Stimulated activated CD8-positive, alpha-beta memory T cell treated with anti-CD3 and anti-CD28 coated beads, Interleukin-15, amount 100 ng/mL, for 4 hours (primary cell): ENCODE measurements at places on chromosomes 5 and 9.
A peak's percentile ranks its signal among the peaks of the same experiment; 100 is the strongest.

DNA sequence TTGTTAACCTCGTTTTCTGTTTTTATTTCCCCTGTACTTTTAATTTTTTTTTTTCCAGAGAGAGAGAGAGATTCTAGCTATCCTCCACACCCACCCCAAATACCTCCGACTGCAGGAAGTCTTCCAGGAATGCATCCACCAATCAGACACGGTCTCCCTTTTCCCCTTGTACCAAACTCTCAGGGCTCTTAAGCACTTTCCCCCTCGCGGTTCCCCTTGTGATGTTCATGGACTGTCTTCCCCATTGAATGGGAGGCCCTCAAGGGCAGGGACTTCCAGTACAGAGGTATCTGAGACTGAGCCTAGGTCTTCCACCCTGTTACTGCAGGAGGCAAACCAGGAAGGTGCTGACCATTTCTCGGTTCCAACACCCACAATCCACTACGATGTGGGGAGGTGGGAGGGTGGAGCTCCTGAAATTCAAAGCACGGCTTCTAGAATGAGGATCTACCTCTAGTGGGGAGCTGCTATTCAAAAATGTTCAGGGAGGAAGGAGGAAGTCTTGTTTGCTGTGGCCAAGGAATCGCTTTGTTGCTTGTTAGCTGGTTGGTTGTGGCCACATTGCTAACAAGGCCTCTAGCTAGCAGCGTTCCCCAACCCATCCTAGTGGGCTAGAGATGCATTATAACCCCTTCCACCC lies 37.5 kb upstream of the PTGS1 start:
- no peak for DNase-seq

DNA sequence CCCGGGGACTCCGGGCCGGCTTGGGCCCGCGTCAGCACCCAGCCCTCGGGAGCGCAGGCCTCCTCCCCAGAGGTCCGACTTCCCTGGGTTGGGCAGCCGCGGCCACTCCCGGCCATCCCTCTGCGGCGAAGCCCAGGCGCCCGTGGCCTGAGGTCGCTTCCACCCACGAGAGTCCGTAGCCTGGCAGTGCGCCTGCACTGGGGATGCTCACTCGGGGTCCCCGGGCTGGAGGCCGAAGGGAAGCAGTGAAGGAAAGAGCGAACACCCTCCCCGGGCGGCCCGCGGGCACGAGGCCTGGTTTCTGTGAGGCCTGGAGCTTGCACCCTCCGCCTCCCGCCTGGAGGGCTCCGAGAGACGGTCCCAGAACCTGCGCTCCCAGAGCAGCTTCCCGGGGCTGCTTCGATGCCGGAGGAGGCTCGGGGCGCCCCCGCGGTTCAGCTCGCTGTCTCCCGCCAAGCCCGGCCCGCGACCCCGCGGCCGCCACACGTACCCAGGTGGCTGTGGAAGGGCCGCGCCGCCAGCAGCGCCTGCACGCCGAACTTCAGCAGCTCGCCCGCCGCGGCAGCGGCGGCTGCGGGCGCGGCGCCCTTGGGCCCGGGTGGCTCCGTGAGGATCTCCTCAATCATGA lies 607 bp downstream of the BARX1 start:
- DNase-seq: no peak

DNA sequence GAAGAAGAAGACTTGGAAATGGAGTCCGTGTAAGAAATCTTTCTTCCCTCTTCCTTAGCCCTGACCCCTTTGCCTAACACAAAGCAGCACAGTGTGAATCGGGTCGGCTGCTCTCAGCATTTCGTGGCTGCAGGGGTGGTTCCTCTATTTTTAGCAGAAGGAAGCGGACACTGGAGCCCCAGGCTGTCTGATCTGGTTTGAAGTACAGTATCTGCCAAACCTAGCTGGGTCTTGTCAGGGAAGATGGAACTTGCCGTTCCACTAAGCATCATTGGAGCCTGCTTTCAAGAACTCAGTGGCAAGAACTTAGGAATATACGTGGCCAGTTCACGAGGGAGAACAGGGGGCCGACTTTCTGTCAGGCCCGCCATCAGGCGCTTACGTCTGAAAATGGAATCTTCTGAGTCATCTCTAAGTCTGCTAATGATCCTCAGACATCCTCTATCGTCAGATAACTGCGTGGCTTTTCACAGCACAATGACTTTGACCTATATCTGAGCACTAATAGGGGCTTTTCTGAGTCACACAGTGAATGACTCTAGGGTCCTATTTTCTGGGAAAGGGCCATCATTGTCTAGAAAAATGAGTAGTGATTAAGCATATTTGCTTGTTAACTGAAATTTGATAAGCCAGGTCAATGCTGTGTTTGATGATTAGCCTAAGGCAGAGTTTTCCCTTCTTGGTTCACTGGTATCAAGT lies 43.3 kb upstream of the NCS1 start:
- no peak for DNase-seq

DNA sequence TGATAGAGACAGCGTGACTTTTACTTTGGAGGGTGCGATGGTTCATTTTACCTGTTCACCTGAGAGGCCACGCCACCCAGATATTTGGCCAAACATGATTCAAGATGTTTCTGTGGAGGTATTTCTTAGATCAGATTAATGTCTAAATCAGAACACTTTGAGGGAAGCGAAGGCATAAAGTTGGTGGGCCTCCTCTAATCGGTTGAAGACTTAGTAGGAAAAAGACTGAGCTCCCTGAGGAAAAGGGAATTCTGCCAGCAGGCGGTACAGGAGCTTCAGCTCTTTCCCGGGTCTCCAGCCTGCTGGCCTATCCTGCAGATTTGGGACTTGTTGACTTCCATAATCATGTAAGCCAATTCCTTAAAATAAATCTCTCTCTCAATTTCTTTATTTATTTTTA lies 7.0 kb upstream of the LAMC3 start:
- DNase-seq: no peak

- DNase-seq: no peak
Observed at GRCh38 chr9:37994639-37995347, 74.2 kb downstream of the SHB start.

- peak; percentile 61 for DNase-seq
Observed at GRCh38 chr5:65076251-65076869, 307.6 kb downstream of the CWC27 start.

DNA sequence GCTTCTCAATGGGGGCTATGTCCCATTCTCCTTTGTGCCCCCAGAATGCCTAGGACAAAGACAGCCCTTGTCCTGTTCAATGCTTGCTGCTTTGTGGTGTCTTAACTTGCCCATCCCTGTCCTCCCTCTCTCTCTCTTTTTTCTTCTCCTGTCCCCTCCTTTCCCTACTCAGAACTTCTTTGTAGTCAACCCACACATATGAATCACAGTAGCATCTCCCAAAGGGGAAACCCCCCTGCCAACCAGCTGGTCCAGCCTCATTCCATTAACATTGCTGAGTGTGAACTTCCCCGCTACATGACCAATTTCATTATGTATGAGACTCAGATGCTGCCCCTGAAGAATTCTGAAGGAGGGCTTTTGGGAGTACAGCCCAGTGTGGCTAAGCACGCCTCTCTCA lies 408.3 kb downstream of the ENC1 start:
- DNase-seq: no peak

DNA sequence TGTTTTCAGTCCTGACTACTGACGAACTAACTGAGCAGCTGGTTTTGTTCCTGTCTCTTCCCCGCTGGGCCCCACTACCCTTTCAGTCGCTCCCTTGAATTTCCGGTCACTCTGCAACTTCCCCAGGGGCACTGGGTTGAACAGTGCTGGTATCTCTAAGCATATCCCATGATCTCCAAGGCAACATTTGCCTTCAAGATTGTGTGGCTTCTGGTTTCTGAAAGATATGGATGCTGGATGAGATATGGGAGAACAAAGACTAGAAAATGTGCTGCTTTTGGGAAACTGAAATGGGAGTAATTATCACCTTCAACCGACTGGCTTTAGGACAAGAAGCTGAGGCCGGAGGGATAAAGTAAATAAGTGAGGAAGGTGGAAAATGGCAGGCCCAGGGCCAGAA lies 258.2 kb upstream of the PIK3R1 start:
- DNase-seq: no peak

GRCh38 chr9:137014776-137015539 lies 13.1 kb downstream of the ABCA2 start:
- DNase-seq: no peak

- DNase-seq: no peak
Observed at GRCh38 chr9:88746029-88746742, 211.2 kb downstream of the NXNL2 start.

DNA sequence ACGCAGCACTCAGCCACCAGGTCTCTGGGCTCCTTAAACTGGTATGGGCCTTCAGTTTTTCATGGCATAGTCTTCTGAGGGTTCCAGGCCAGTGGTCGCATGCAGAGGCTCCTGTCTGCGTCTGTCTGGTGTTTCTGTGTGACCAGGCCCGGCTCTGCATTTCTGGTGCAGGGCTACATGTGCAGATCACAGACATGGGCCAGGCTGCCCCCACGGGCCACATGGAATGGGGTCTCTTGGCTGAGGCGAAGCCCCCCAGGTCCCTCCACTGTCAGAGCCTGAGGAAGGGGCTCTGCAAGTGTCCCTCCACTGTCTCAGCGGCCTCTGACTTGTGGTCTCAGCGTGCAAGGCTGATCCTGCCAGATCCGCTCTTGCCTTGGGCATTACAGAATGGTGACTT lies 15.6 kb upstream of the CARD19 start:
- DNase-seq: no peak

DNA sequence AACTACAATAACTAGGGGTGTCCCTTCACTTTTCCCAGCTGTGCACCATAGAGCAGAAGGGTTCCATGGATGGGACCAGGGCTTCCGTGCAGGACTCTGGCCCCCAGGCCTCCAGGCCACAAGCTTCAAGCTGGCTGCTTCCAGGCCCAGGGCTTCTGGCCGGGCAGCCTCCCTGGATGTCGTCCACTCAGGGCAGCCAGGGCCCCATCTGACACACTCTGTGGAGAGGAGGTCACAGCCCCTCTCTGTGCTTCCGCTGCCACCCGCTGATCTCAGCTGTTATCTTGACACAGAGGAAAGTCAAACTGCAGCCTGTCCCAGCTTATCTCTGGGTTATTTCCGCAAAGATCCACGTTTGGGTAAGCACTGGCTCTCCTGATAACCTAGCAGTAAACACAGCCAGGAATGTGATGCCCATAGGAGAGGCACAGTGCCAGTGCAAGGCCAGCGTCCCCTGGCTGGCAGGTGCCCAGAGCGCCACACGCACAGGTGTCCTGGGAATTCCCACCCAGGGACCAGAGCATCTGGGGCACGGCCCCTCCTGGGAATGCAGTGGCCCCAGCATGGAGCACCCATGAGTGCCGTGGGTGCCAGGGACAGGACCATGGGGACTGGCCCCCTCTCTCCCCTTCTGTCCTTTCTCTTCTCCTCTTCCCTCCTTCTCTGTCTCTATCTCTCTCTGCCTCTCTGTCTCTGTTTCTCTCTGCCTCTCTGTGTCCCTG lies 15.6 kb upstream of the SLC6A19 start:
- no peak for DNase-seq

DNA sequence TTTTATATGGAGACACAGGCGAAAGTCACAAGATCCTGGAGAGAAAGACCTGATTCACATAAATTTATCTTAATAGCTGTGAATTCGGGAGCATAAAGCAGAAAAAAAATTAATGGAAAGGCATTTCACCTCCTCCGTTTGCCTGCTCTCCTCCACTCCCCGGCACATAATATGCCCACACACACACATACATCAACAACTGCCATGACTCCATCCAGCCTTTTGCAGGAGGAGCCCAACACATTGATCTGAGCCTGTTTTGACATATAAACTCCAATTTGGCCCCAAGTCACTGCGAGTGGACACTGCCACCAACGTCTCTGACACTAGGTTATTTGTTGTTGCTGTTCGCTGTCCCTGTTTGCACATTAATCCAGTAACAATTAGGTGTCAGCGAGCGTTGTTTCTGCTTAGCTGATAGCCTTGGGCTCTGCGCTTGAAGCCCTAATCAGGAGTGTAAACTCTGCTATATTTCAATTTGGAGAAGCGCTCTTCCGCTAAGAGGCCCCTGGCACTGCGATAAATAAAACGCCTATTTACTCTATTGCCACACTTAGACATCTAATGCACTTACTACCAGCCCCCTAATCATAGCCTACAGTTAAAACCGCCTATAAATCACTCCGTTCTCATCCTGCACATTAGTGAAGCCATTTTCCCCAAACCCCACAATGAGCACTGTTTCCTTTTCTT lies 195.8 kb upstream of the TBCA start:
- no peak for DNase-seq

GRCh38 chr5:10452768-10453331 lies 11.2 kb downstream of the ROPN1L start:
- no peak for DNase-seq

DNA sequence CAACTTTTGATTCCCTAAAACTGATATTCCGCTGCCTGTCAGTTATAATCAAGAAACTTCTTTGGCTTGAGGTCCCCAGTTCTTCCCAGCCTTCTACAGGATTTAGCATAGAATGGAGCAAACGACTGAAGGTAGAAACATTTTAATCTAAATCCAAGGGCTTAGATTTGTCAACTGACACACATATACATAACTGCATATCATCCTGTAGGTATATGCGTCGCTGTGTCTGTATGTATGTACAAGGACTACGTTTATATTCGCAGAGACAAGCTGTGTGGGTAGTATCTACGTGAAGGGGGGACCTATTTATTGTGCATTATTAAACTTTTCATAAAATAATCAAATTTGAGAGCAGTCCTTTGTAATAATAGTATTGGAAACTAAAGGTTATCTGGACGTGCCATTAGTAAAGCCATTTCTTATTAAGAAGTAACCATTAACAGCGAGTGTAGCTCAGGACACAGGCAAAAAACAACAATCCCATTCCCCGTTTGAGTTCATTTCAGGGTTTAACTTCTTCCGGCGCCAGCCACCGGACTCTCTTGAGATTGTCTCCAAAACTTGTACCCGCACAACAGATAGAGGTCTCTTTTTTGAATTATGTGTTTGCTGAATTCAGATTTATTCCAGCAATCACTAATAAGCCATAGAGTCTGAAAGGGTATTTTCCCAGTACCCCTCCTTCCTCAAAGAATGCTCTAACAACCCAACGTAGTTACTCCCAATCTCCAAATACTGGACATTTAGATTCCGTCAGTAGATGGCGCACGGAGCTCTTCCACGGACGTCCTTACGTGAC lies 2.1 kb upstream of the MLLT3 start:
- no peak for DNase-seq

DNA sequence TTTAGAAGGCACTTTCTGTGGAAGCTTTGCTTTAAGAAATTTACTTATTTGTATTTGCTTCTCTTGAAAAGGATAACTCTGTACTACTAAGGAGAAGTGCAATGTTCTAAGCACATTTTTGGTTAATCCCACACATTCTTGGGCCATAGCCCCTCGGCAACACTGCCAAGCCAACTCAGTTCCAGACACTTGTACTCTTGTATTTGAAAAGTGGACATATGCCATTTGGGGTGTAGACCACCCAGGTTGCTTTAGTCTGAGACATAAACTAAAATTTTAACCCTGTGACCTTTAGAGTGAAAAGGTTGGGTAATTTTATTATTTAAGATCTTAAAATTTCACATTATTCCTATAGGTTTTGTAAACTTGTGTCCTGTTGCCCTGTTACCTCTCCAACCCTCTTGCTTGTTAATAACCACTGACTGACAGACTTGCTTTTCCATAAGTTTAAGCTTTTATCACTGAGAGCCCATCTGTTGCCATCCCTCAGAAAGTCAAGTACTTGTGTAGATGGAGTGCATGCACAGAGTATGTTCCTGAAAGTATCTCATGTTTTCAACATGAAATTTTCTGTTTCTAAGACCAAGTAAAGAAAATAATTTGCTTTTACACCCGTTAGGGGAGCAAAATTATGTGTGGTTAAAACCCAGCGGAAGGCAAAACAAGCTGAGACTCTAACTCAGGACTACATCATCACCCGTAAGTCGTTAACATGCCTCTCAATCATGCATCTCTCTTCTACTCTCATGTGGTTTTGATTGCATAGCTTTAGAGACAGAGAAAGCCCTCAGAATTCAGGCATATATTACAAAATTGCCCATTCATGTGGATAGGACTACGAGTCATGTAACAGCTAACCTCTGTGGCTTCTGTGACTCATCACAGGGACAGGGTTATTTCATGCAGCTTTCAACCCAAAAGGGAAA lies 117.3 kb downstream of the GDNF start:
- no peak for DNase-seq
